ENCODE measurements at places on chromosomes 16 and 17.
A peak's percentile ranks its signal among the peaks of the same experiment; 100 is the strongest.

DNA sequence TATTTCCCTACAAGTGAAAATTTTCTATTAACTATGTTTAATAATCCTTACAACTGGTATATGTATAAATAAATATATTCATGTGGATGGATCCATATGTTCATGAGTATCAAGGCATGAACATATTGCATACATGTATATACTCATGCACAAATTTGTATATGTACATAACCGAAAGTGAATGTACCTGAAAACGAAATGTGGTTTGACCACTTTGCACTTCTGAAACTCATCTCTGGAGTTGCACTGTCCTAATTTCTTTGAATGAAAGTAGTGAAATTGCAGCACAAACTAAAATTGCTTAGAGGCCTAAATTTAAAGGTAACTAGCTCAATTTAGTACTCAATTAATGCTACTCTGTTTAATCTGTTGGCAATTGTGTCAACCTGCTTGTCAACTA lies 27.4 kb upstream of the GNAO1 start:
- no peak for DNase-seq

DNA sequence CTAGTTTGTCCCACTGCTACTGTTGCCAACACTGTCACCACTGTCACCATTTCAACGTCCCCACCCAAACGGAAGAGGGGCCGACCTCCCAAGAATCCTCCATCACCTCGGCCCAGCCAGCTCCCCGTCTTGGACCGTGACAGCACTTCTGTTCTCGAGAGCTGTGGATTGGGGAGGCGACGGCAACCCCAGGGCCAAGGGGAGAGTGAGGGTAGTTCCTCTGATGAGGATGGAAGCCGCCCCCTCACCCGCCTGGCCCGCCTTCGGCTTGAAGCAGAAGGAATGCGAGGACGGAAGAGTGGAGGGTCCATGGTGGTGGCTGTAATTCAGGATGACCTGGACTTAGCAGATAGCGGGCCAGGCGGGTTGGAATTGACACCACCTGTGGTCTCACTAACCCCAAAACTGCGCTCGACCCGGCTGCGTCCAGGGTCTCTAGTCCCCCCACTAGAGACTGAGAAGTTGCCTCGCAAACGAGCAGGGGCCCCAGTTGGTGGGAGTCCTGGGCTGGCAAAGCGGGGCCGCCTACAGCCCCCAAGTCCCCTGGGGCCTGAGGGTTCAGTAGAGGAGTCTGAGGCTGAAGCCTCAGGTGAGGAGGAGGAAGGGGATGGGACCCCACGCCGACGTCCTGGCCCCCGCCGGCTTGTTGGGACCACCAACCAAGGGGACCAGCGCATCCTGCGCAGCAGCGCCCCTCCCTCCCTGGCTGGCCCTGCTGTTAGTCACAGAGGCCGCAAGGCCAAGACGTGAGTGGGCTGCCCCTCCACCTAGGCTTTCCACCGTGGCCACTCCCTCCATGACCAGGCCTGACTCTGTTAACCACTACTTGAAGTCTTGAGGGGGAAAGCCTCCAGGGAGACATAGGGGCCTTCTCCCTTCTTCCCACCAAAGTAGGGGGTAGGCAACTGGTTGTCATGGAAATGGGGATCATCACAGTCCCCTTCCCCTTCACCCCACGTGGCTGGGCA lies 9.0 kb upstream of the PHKG2 start:
- DNase-seq, result no peak

DNA sequence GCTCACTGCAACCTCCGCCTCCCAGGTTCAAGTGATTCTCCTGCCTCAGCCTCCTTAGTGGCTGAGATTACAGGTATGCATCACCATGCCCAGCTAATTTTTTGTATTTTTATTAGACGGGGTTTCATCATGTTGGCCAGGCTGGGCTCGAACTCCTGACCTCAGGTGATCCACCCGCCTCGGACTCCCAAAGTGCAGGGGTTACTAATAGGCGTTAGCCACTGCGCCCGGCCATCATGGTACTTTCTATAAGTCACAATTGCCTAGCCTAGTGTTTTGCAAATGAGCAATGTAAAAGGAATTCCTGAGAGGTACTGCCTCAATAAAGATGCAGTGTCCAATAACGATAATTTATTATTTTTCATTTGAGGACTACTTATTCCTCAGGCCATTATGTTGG lies 13.9 kb upstream of the PSMC3IP start:
- DNase-seq, result no peak

DNA sequence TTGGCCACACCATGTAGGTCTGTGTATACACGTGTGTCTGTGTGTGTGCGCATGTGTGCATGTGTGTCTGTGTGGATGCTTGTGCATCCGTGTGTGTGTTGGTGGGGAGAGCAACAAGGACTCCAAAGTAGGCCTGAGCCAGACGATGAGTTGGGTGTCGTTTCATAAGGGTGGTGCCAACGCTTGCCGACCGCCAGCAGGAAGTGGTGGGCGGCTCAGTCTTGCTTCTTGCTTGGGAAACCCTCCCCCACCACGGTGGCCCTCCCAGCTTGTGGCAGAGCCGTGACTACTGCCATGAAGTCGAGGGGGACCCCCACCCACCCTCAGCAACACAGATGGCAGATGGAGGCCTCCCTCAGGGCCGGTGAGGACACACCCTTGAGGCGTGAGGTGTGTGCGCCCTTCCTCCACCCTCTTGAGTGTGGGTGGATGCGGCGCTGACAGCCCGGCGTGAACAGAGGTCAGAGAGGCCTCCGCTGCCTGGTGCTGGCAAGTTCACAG lies 17.5 kb downstream of the SBK1 start:
- DNase-seq, result peak; percentile 57

DNA sequence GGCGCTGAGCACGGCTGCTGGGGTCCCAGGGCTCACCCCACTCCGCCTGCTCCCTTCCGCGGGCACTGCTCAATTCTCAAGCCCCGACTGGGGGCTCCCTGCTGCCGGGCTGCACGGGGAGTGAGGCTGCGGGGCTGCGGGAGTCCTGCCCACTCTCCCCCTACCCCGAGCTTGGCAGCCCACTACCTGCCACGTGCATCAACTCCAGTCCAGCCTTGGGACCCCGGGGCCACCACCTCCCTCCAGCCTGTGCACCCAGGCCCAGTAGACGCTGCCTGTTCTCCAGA lies 43.3 kb upstream of the SSTR5 start:
- DNase-seq, result no peak

DNA sequence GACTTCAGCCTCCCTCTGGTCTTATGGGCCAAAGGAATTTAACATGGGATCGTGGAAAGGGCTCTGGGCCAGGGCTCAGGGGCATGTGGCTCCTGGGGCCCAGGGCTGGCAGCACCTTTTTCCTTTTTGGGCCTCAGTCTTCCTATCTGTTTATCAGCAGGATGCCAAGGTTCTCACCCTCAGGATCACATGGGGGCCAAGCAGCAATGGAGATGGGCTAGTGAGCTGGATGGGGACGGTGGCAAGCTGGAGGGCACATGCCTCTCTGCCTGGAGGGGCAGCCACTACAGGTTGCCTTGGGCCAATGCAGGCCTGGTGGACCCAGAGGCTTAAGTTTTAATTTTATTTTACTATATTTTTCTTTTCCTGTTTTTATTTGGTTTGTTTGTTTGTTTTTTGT lies 95.4 kb downstream of the CYLD start:
- DNase-seq, result no peak

DNA sequence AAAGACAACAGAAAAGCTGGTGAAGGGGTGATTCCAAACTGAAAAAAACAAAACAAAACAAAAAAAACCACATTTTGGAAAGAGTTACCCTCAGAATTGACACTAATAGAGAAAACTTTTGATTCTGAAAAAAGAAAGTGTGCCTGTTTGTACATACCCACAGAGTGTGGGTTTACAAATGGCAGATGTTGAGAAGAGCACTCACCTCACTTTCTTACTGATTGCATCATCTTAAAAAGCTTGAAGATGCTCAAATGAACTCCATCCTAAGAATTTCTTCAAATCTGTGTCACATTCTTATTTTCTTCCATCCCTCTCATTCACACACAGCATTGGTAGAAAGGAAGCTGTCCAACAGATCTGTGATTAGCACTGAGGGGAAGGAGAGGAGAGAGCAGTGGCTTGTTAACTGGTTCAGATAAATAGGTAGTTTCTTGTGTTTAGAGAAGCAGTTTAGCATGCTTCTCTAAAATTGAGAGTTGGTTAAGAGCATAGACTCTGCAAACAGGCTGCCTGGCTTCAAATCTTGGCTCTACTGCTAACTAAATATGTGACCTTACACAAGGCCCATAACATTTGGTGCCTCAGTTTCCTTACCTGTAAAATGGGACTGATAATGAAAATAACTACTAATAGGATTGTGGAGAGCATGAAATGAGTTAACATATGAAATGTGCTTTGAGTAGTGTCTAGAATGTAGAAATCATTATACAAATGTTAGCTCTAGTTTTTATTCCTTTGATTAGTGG lies 6.9 kb downstream of the GNAO1 start:
- DNase-seq, result no peak

DNA sequence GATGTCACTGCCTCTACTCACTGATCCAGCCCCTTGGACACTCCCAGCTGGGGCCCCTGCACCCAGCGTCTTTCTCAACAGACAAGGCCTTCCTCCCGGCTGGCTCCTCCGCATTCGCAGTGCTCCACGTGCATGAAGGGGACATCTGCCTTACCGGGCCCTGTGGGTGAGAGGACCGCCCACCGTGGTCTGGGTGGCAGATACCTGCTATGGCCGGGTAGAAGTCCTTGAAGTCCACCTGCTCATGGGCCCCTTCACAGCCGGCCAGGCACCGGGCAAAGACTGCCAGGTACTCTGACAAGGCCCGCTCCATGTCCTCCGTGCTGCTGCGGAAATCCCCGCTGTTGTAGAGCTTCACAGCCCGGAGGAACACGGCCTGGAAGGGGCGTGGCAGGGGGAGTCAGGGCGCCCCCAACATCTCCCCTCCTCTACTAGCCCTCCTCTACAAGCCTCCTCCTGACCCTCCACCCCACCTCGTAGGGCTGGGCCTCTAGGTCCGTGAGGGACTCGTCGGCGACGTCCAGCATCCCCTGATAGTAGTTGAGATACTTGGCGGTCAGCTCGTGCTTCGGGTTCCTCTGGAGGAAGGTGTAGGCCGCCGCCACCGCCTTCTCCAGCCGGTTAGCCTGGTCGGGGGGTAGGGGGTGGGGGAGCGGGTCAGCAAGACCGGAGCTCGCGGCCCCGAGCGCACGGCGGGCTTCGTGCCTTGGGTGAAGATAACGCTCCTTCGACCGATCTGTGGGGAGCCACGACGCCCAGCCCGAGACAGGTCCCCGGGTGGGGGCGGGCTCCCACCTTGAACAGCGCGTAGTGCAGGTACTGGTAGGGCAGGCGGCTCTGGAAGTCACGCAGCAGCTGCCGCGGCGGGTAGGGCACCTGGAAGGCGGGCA lies 845 bp downstream of the P3H4 start:
- peak; percentile 32 for DNase-seq

GRCh38 chr16:13552062-13552959 lies 367.6 kb upstream of the ERCC4 start:
- no peak for DNase-seq

- DNase-seq, result peak; percentile 64
Observed at GRCh38 chr17:36072431-36073121, 8.5 kb downstream of the CCL18 start.

DNA sequence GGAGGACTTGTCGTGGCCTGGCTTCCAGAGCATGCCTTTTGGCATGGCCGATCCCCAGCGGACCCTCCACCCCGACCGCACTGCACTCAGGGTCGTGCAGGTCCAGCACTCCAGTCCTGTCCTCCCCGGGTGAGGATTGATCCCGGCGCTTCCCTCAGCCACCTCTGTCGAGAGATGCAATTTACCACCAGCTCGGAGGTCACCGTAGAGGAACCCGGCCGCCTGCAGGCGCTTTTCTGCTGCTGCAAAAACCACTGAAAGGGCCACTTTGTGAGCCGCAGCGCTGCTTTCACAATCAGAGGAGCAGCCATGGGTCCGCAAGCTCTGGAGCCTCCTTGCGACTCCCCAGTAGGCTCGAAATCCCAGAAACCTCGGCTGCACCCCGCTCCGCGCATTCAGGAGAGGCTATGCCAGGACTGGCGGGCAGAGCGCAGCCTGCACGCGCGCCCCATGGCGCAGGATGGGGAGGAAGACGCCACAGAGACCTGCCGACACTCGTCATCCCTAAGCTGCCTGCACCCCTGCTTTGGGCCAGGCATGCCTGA lies 134.2 kb downstream of the HS3ST2 start:
- DNase-seq, result peak; percentile 36
